Esophagus muscularis mucosa (tissue), 4 donors: ENCODE measurements at places on chromosomes 3 and 15.
A peak's percentile ranks its signal among the peaks of the same experiment; 100 is the strongest.

DNA sequence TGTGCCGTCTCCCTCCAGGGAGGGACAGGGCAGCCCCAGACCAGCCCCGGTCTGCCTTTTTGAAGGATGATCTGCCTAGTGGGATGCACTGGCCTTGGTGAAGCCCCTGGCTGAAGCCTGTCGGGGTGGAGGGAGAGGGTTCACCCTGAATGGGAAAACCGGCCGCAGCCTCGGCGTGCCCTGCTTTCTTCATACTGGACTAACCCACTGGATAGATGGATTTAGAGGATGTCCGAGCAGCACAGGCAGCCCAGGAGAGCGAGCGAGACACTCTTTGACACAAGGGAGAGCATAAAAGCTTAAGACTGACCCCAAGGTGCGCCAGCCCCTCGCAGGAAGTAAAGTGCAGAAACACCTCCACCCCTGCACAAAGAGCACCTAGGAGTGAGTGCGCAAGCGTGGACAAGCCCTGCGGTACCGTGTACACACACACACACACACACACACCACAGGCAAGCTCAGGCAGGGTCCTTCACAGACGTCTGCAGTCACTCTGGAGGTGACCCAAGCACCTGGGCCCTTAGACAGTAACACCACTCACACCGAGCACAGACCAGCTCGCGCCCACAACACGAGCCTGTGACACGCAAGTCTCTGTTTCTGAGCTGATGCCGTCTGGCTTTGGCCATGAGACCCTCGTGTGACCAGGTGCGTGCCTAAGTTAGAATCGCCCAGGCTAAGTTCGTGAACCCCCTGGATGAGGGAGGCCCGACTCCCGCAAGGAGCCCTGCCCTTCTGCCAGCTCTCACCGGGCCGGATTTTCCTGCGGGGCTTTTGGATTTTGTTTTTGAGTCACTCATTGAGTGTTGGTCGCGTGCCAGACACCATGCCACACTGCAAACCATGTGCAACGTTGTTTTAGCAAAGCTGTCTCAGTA, 11.3 kb downstream of the SEMA4B start:
- H3K27me3 ChIP-seq: no peaks in the 10 kb centered on the region
- H3K4me1 ChIP-seq: peaks cover 46% of the 10 kb centered on the region
- DNase-seq: no peak

DNA sequence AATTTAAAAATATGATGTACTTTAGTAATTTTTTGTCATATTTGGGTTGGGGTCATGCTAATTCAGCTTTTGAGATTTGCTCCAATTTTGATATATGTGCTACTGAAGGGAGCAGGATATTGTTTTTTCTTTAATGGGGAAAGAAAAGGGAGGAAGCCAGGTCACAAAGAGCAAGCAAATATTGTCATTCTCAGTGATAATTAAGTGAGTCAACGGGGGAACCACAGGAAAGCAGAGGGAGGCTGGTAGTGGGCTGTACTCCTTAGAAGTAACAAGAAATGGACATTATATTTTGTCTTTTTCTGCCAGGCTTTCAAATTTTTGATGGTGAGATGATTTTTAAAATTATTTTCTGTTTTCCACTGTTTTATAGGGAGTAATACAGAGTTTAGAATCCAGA, 45.6 kb upstream of the NMD3 start:
- peaks cover 4% of the 10 kb centered on the region for H3K4me1 ChIP-seq
- H3K27me3 ChIP-seq: no peaks in the 10 kb centered on the region
- no peak overlapping the region for H3K4me3 ChIP-seq
- no peak for DNase-seq
- H3K36me3 ChIP-seq: no peaks in the 10 kb centered on the region

DNA sequence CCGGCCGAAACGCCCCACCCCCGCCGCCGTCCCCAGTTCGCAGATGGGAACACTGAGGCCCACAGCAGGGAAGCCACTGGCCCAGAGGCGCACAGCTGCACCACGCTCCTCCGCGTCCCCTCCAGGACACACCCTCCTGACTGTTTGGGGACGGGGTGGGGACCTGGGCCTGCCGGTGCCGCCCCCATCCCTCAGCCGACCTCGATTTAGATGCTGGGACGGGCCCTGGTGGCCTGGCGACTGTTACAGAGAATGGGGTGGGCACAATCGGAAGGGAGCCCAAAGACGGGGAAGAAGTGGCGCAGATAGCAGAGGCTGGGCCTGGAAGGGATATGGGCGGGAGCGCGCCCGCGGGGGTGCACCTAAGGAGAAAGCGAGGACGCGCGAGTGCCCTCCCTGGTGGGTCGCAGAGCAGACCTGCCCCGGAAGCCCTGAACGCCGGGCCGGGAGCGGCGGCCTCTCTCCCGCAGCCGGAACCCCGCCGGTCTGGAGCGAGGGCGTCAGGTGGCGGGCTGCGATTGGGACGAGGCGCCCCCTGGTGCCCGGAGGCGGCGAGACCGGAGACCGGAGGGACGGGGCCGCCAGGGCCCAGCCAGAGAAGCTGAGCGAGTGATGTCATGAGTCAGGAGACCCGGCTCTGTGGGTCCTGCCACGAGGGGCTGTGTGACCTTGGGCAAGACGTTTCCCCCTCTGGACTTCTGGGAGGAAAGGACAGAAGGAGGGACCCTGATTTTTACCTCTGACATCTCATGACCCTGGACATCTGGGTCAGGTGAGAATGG, 78.4 kb downstream of the IQSEC1 start:
- H3K4me3 ChIP-seq: peak overlapping the region; percentile 90
- H3K36me3 ChIP-seq: no peaks in the 10 kb centered on the region
- H3K27ac ChIP-seq: peak overlapping the region; percentile 89
- peak; percentile 96 for DNase-seq
- no peaks in the 10 kb centered on the region for H3K27me3 ChIP-seq

DNA sequence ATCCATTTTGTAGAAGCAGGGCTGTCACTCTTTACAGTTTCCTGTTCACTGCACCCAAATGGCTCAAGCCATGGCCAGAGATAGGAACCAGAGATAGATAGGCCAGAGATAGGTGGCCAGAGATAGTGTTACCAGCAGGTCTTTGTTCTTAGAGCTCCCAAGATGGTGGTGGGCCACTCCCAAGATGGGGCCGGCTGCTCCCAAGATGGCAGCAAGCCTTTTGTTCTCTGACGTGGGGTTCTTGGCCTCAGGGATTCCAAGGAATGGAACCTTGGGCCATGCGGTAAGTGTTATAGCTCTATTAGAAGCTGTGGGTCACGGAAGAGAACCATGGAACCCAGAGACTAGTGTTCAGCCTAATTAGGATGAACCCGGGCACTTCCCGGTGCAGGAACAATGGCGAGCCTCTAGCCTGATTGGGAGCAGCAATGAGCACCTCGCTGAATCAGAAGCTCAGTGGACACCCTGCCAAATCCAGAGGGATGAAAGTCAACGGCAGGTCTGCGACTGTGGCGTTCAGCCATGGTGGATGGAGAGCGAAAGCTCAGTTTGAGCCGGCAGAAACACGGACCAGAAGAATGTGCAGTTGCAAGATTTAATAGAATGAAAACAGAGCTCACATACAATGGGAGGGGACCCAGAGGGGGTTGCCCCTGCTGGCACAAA, 45.0 kb upstream of the CD96 start:
- H3K36me3 ChIP-seq: no peaks in the 10 kb centered on the region
- DNase-seq: no peak
- no peaks in the 10 kb centered on the region for H3K27me3 ChIP-seq
- no peak overlapping the region for H3K27ac ChIP-seq
